ENCODE measurements at places on chromosomes 4 and X.

- DNase-seq = no peak
These were observed 9.8 kb upstream of the SLC2A9 start for GRCh38 chr4:10030972-10031667.

- no peak for DNase-seq
These were observed 45.9 kb downstream of the USP11 start for GRCh38 chrX:47278691-47279090.

DNA sequence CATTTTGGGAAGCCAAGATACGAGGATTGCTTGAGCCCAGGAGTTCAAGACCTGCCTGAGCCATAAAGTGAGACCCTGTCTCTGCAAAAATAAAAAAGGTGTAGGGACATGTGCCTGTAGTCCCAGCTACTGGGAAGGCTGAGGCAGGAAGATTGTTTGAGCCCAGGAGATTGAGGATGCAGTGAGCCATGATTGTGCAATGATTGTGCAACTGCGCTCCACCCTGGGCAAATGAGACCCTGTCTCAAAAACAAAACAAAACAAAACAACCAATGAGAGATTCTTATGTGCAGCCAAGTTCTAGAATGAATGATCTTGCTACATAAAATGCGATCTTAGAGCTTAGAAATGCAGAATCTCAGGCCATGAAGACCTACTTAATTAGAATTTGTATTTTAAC is 22.5 kb downstream of the SLC9B2 start:
- DNase-seq = no peak

DNA sequence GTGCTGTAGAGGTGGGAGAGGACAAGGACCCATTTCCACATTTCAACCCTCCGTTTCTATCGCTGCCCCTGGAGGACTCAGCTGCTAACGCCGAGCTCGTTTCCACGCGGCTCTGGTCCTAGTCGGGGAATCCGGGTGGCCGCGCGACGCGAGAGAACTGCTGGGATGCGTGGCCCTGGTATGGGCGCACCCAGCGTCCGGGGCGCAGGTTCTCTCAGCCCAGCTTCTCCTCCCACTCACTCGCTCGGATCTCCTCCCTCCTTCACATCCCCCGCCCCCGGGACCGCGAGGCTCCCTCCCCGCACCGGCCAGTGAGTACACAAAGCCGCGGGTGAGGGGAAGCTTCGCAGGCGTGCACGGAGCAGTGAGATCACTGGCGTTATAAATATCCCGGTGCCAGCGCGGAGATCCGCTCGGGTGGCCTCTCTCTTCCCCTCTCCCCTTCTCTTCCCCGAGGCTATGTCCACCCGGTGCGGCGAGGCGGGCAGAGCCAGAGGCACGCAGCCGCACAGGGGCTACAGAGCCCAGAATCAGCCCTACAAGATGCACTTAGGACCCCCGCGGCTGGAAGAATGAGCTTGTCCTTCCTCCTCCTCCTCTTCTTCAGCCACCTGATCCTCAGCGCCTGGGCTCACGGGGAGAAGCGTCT is at the start of gene FGF5:
Gene FGF5, plus strand, starts transcription at position 412 of the 649 bp plus-strand sequence. Its CDS starts 161 bp downstream, at position 573.
- no peak for DNase-seq

DNA sequence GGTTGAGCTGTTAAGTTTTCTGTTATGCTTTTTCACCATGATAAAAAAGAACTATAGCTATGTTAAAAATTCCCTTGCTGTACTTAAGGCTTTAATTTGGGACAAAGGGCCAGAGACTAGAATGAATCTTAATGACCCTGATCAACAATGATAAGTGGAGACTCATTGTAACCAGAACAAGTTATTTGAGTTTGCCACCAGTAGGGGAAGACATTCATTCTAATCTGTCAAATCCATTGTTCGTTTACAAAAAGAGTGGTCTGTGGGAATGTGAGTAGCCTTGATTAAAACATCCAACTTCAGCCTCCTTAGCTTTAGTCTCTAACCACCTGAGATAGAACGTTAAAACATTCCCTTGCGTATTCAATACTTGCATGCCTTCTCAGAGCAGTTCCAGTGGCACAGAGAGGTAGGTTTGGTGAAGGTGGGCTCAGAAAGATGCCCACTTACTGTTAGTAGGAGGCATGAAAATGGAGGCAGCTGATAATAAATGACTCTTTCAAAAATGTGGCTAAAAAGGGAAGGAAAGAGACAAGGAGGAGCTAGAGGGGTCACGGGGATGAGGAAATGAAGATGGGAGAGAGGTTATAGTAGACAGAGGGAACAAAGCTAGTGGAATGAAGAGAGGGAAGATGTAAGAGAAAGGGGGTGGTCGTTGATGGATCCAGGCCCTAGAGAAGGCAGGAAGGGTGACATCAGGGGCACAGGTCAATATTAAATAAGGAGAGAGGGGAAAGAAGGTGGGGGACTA is 66.2 kb downstream of the EGF start:
- no peak for DNase-seq

DNA sequence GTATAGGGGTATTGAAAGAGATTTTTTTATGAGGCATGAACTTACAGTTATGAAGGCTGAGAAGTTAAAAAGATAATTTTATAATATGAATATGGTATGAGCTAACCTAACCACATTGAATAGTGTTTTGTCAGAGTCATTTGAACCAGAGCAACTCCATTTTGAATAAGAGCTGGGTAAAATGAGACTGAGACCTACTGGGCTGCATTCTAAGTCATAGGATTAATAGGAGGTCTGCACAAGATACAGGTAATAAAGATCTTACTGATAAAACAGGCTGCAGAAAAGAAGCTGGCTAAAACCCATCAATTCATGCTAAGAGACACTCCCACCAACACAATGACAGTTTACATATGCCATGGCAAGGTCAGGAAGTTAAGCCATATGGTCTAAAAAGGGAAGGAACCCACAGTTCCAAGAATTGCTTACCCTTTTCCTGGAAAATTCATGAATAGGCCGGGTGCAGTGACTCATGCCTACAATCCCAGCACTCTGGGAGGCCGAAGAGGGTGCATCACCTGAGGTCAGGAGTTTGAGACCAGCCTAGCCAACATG is 209.2 kb downstream of the TECRL start:
- no peak for DNase-seq

DNA sequence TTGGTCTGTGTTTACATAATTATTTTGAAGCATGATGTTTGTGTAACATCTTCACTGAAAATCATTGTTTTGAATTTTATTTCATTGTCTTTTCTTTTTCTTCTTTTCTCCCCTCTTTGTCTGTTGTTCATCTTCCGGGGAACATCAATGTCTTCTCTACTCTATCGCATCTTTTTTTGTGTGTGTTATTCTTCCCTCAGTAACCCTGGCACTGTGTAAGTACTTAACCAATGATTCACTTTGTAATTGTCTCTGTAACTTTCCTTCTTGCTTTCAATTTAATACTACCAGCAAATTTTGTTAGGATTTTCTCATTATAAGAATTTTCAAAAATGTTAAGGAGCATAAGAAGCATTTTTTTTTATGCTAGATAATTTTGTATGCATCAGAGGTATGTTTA is 130.8 kb downstream of the PDLIM5 start:
- DNase-seq = no peak

DNA sequence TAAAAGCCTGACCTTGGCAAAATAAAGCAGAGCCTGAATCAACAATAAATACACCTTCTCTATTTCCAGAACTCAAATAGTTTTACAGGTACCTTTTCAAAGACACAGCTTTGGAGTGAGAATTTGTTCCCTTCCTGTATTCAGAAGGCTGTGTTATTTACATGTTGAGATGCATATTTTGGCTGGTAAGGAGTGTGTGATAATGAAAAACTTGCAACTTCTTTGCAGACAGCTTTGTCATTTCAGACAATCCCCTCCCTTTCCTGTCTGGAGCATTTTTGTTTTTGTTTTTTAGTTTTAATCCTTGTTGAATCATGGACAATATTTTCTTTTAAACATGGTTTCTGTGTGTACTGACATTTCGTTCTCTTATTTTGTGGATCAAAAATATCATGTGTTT is 493.8 kb downstream of the FAT4 start:
- DNase-seq = no peak

- no peak for DNase-seq
These were observed 816 bp downstream of the NMU start for GRCh38 chr4:55635282-55635681.

GRCh38 chrX:10327651-10328050 is 170.9 kb downstream of the CLCN4 start:
- no peak for DNase-seq

- no peak for DNase-seq
These were observed 855.0 kb upstream of the GRID2 start for GRCh38 chr4:91448668-91449330.
